ENCODE measurements at places on chromosomes 5 and 9.

- H3K4me1 ChIP-seq = peaks cover 21% of the 10 kb centered on the region
- H3K4me3 ChIP-seq = no peak overlapping the region
- no peaks in the 10 kb centered on the region for H3K27me3 ChIP-seq
- peaks cover 4% of the 10 kb centered on the region for H3K36me3 ChIP-seq
- no peak for DNase-seq
Observed at GRCh38 chr9:105264380-105264779, 19.9 kb downstream of the SLC44A1 start.

GRCh38 chr5:157189223-157189622 lies 8.6 kb downstream of the ITK start:
- H3K27ac ChIP-seq = no peak overlapping the region
- H3K27me3 ChIP-seq = peaks cover 10% of the 10 kb centered on the region
- no peak overlapping the region for H3K4me3 ChIP-seq
- no peak for DNase-seq

- no peak overlapping the region for H3K4me3 ChIP-seq
- no peak overlapping the region for H3K27ac ChIP-seq
- H3K36me3 ChIP-seq = no peaks in the 10 kb centered on the region
- no peak for DNase-seq
- peaks cover 13% of the 10 kb centered on the region for H3K4me1 ChIP-seq
- peaks cover 14% of the 10 kb centered on the region for H3K27me3 ChIP-seq
Observed at GRCh38 chr5:2094616-2094995, 211.9 kb upstream of the IRX4 start.

DNA sequence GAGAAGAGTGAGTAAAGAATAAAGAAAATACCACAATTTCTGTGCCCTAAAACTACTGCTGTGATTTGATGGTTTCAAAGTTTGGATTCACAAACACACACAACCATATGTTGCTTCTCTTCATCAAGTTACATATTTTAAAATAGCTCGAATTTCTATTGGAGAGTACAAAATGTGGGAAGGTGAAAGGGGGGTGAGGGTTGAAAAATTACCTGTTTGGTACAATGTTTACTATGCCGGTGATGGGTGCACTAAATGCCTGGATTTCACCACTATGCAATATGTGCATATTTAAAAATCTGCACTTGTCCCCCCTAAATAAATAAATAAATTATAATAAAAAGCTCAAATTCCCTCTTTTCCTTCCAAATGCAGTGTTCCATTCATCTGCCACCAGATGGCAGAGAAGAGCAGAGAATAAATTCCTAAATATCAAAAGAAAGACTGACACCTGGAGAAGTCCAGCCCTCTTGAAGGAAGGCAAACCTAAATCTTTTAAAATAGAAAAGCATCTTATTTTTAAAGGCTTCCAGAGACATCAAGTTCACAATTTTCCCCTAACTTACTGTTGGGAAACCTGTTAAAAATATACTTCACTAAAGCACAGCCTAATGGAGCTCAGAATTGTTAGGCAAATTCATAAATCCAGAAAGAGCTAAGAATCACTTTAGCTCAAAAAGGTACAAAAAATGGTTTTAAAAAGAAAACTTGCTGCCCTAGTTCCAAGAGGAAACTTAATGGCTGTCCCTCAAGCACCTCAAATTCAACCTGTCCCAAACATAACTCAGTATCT lies 24.8 kb upstream of the HNRNPA0 start:
- no peak for DNase-seq
- peaks cover 3% of the 10 kb centered on the region for H3K27me3 ChIP-seq
- H3K4me1 ChIP-seq = peaks cover 7% of the 10 kb centered on the region
- H3K27ac ChIP-seq = no peak overlapping the region
- H3K36me3 ChIP-seq = no peaks in the 10 kb centered on the region

DNA sequence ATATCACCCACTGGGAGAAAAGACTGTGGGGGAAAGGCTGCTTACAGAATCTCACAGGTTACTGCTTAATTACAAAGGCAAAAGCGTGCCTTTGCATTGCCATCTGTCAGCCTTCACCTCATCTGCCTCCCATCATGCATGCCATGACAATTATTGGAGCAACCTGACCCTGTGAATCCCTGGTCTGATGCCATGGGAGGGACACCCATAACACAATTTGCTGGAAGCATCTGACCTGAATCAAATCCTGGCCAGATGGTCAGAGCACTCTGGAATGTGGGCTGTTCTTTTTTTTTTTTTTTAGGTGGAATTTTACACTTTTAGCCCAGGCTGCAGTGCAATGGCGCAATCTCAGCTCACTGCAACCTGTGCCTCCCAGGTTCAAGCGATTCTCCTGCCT lies 11.6 kb upstream of the RETREG1 start:
- no peaks in the 10 kb centered on the region for H3K4me1 ChIP-seq
- no peaks in the 10 kb centered on the region for H3K36me3 ChIP-seq
- DNase-seq = no peak
- H3K27me3 ChIP-seq = peaks cover 29% of the 10 kb centered on the region

DNA sequence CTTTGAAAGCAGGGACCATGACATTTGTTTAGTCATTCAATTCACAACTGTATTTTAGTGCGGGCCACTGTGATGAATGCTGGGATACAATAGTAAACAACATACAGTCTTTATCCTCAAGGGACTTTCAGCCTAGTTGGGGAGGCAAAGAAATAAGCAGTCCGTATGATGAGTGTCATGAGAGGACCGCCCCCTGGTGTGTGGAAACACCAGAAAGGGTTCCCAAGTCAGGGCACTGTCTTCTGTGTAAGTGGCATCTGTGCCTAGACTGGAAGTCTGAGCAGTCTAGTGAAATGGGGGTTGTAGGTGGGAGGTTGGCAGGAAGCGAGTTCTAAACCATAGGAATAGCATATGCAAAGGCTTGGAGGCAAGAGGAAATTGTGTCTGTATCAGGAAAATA lies 6.8 kb downstream of the C9orf43 start:
- no peaks in the 10 kb centered on the region for H3K36me3 ChIP-seq
- DNase-seq = no peak
- H3K4me1 ChIP-seq = no peaks in the 10 kb centered on the region

DNA sequence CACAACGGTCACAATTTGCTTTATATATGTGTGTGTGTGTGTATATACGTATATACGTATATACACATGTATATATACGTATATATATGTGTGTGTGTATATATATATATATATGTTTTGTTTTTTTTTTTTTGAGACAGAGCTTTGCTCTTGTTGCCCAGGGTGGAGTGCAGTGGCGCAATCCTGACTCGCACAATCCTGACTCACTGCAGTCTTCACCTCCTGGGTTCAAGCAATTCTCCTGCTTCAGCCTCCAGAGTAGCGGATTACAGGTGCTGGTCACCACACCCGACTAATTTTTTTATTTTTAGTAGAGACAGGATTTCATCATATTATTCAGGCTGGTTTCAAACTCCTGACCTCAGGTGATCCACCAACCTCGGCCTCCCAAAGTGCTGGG lies 3.1 kb downstream of the RNF38 start:
- H3K27ac ChIP-seq = no peak overlapping the region
- peaks cover 6% of the 10 kb centered on the region for H3K36me3 ChIP-seq
- peaks cover 23% of the 10 kb centered on the region for H3K4me1 ChIP-seq
- no peak for DNase-seq
- no peaks in the 10 kb centered on the region for H3K27me3 ChIP-seq
- H3K4me3 ChIP-seq = no peak overlapping the region

- no peak for DNase-seq
- H3K27me3 ChIP-seq = peaks cover 16% of the 10 kb centered on the region
- H3K4me1 ChIP-seq = no peaks in the 10 kb centered on the region
- H3K4me3 ChIP-seq = no peak overlapping the region
- H3K36me3 ChIP-seq = peaks cover 2% of the 10 kb centered on the region
- H3K27ac ChIP-seq = no peak overlapping the region
Observed at GRCh38 chr9:124197177-124198095, 60.3 kb upstream of the NEK6 start.

DNA sequence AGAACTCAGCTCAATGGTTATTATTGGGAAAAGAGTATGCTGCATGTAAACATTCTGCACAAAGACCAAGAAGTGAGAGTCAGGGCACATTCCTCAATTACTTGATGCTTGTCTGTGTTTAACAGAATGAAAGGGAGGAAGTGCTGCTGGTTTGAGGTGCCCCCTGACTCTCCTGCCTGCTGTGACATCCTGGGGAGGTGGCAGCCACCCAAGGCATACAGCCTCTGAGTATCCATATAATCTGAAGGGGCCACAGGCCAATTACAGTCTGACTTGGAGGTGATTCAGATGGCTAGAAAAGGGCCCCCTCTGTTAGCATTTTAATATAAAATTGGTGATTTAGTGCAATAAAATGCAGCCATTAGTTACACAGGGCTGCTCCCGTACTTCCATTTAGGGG lies 313.8 kb downstream of the ASTN2 start:
- H3K27me3 ChIP-seq = no peaks in the 10 kb centered on the region
- no peak overlapping the region for H3K27ac ChIP-seq
- DNase-seq = no peak

- peaks cover 19% of the 10 kb centered on the region for H3K36me3 ChIP-seq
- H3K27me3 ChIP-seq = no peaks in the 10 kb centered on the region
- no peak overlapping the region for H3K4me3 ChIP-seq
- DNase-seq = no peak
- H3K27ac ChIP-seq = peak overlapping the region; percentile 39
- H3K4me1 ChIP-seq = no peaks in the 10 kb centered on the region
Observed at GRCh38 chr5:74798977-74799911, 32.2 kb downstream of the NSA2 start.

DNA sequence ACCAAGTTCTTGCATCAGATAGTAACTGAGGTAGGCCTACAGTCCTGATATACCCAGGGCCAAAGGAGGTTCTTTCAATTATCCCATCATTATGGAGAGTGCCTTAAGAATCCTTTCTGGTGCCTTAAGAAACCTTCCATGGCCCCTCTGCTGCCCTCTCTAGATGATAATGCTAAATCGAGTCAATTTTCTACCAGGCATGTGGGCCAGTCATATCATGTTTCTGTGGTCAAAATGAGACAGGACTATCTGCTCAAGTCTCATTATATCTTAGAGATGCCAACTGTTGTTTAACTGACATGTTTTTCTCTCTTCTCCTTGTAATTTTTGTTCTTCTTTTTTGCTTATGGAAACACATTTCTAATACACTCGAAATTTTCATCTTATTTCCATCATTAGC lies 127.6 kb downstream of the EDIL3 start:
- H3K4me1 ChIP-seq = peaks cover 4% of the 10 kb centered on the region
- no peaks in the 10 kb centered on the region for H3K36me3 ChIP-seq
- no peak overlapping the region for H3K4me3 ChIP-seq
- DNase-seq = no peak

- peaks cover 3% of the 10 kb centered on the region for H3K36me3 ChIP-seq
- no peaks in the 10 kb centered on the region for H3K27me3 ChIP-seq
- H3K4me1 ChIP-seq = peaks cover 21% of the 10 kb centered on the region
- no peak overlapping the region for H3K27ac ChIP-seq
- no peak overlapping the region for H3K4me3 ChIP-seq
- DNase-seq = no peak
Observed at GRCh38 chr5:96096724-96097123, 135.1 kb upstream of the ELL2 start.

DNA sequence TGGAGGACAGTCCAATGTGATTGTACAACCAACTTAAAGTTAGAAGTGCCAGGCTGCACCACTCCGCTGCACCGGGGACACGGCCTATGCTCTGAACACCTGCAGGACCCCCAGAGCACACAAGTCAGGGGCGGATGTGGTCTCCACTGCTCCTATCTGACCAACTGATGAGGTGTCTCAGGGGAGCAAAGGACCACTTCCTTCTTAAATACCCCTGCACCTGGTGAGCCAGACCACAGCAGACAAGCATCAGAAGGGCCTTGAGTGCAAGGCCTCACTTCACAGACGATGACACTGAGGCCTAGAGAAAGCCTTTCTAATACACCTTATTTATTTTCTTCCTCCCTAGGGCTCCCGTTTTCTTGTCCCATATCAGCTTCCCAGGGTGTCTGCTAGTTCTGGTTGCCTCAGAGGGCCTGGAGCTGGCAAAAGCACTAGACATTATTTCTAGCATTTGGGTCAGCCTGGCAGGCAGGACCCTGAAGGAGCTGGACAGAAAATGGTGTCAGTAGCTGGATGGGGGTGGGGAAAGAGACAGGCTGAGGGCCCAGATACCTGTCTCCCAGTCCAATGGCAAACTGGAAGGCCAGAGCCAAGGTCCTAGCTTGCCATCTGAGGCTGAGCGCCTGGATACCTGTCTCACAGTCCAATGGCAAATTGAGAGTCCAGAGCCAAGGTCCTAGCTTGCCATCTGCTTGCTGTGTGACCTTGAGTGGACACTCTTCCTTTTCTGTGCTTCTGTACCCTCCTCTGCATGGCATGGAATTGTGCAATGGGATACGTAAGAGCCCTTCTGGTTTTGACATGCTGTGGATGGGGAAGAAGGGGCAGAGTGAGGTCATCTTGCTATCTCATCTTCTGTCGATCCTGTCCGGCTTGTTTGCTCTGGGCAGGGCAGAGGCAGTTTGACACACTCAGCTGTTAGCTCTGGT lies 9.0 kb downstream of the CCDC69 start:
- no peak overlapping the region for H3K4me3 ChIP-seq
- no peaks in the 10 kb centered on the region for H3K27me3 ChIP-seq
- H3K4me1 ChIP-seq = peaks cover 2% of the 10 kb centered on the region
- H3K27ac ChIP-seq = no peak overlapping the region

DNA sequence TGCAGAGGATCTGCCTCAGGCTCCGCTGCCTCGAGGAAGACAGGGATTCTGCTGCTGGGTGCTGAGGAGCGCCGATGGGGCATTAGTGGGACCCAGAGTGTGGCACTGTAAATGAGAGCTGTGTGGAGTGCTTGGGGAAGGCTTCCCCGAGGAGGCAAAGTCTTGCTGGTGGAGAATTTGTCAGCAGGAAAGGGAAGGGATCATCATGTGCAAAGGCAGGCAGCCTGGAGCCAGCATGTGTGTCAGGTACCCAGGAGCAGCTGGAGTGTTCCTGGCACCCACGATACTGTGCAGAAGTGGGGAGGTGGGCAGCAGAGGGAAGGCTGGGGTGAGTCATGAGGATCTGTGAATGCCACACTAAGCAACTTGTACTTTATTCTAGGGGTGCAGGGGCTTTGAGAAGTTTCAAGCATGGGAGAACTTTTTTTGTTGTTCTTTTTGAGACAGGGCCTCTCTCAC lies 12.3 kb downstream of the B4GALT7 start:
- no peak overlapping the region for H3K4me3 ChIP-seq
- H3K36me3 ChIP-seq = peaks cover 6% of the 10 kb centered on the region
- no peaks in the 10 kb centered on the region for H3K27me3 ChIP-seq
- H3K27ac ChIP-seq = peak overlapping the region; percentile 19
- DNase-seq = no peak

- no peak overlapping the region for H3K27ac ChIP-seq
- no peak for DNase-seq
- no peak overlapping the region for H3K4me3 ChIP-seq
- peaks cover 1% of the 10 kb centered on the region for H3K4me1 ChIP-seq
- no peaks in the 10 kb centered on the region for H3K36me3 ChIP-seq
- H3K27me3 ChIP-seq = peaks cover 17% of the 10 kb centered on the region
Observed at GRCh38 chr9:129731477-129732085, 21.3 kb downstream of the PTGES start.
